ENCODE measurements at places on chromosomes 5 and 9. TPM values are rescaled to one million over a fixed set of nuclear protein-coding genes. Genes with fewer than 3 reads are reported as not detected.

PCDHA4 gene
- total RNA-seq = 7.1 TPM

TTF1 gene
- total RNA-seq = 7.1 TPM

TAF11L10 gene
- not detected for total RNA-seq

ZNF354B gene
- total RNA-seq = 12.8 TPM

GRCh38 chr5:134101686-134102439, 12.6 kb upstream of the TCF7 start:
- DNase-seq = no peak
- H3K27ac ChIP-seq = no peak overlapping the region
- no peak overlapping the region for H3K4me3 ChIP-seq
- no peaks in the 10 kb centered on the region for H3K36me3 ChIP-seq
- peaks cover 1% of the 10 kb centered on the region for H3K27me3 ChIP-seq
- H3K4me1 ChIP-seq = peaks cover 12% of the 10 kb centered on the region

- no peak overlapping the region for H3K4me3 ChIP-seq
- no peak for DNase-seq
- no peaks in the 10 kb centered on the region for H3K27me3 ChIP-seq
- peaks cover 17% of the 10 kb centered on the region for H3K4me1 ChIP-seq
- H3K36me3 ChIP-seq = no peaks in the 10 kb centered on the region
- no peak overlapping the region for H3K27ac ChIP-seq
These were observed 12.0 kb upstream of the SLC34A1 start for GRCh38 chr5:177372034-177372896.

- no peaks in the 10 kb centered on the region for H3K4me1 ChIP-seq
- H3K27me3 ChIP-seq = peaks cover 2% of the 10 kb centered on the region
- H3K4me3 ChIP-seq = no peak overlapping the region
- no peak overlapping the region for H3K27ac ChIP-seq
- no peak for DNase-seq
- H3K36me3 ChIP-seq = no peaks in the 10 kb centered on the region
These were observed 30.7 kb downstream of the ACOT12 start for GRCh38 chr5:81363093-81363871.

Data from chondrocyte (in vitro differentiated cells).